ENCODE measurements at places on chromosomes 5 and 9.

DNA sequence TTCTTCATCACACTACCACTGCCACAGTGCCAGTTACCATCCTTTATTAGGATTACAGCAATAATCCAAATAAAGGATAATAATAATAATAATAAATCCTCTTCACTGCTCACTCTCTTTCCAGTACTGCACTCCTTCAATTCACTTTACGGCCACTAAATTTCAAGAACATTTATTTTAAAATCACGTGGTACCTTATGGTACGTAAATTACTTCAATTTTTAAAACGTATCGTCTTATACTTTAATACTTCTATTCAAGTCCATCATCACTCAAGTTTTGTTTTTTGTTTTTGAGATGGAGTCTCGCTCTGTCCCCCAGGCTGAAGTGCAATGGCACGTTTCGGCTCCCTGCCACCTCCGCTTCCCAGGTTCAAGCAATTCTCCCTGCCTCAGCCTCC lies 36.5 kb downstream of the PTBP3 start:
- DNase-seq: no peak

- DNase-seq: no peak
Observed at GRCh38 chr5:160152901-160153300, 33.7 kb upstream of the PWWP2A start.

GRCh38 chr5:74212336-74212735 lies 428.2 kb downstream of the ENC1 start:
- peak; percentile 61 for DNase-seq

GRCh38 chr5:75113354-75114113 lies 61.2 kb upstream of the GCNT4 start:
- no peak for DNase-seq

- DNase-seq: no peak
Observed at GRCh38 chr5:88661806-88662207, 221.2 kb downstream of the MEF2C start.

All from hematopoietic multipotent progenitor cell (in vitro differentiated cells).